ENCODE measurements at places on chromosomes 2 and 18.

GRCh38 chr2:29628862-29629261 is 292.5 kb downstream of the ALK start:
- no peak for DNase-seq

GRCh38 chr2:174553811-174554493 is 43.7 kb downstream of the WIPF1 start:
- DNase-seq, result no peak

- peak; percentile 85 for DNase-seq
These were observed 7.6 kb downstream of the CNDP1 start for GRCh38 chr18:74541703-74542555.

DNA sequence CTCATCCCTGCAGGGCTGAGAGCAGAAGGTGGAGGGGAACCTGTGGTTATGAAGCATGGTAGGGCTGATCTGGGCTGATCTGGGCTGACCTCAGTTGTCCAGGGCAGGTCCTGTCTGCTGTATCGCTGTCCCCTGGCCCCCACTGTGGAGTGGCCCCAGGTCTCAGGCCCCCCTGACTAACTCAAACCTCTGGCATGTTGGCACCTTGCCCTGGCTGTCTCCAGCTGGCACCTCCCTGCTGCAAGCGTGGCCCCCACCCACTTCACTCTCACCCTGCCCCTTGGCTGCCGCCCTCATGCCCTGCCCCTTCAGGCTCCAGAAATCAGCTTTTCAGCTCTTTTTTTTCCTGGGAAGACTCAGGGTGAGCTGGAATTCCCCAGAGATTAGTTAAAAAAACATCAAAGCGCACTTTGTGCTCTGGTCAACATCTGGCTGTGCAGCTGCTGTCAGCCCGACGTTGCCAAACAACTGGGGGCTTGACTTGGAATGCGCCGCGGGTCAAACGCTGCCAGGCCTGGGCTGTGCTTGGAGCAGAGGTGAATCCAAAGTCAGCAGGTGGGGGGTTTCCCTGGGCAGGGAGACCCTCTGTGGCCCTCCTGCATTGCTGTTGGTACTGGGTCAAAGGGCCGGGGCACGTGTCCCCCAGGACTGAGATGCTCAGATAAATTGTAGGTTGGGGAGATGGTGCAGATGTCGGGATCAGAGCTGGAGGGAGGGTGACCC is 173.8 kb upstream of the HDAC4 start:
- no peak for DNase-seq

DNA sequence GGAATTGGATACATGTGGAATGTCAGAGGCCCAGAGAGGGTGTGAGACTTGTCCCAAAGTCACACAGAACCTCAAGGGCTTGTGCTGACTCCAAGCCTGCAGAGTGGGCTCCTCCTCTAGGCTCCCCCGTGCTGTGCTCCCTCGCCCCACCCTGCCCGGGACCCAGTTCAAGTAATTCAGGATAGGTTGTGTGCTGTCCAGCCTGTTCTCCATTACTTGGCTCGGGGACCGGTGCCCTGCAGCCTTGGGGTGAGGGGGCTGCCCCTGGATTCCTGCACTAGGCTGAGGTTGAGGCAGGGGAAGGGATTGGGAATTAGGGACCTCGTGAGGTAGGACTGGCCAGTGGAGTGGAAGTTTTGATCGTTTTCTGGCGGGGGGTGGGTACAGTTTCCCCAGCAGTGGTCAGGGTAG is 2.8 kb downstream of the CTDSP1 start:
- no peak for DNase-seq

DNA sequence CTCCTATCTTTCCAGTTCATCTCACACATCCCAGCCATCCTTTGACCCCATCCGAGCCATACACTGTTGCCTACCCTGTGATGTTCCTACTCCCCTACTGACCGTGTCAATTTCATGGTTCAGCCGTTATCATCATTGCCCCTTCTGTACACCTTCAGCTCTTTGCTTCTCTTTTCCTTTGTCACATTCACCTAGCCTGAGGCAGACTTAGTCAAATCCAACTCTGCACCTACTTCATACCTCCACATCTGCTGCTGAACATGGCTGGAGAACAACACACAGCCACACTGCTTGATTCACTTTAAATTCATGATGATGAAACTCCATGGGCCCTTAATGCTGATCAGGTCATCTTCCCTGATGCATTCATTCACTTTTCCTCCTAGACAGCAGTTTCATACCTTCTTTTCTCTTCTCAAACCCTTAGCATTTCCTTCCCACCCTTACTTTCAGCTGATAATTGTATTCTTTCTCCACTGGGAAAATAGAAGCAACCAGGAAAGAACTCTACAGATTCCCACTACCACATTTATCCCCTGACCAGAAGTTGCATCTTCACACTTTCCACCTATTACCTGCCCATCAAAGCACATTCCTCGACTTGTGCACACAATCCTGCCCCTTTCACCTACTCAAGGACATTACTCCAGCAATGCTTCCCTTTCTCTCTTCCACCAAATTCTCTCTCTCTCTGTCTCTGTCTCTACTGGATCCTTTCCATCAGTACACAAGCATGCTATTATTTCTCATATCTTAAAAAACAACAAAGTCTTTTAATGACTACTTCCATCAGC is 59.6 kb downstream of the PKDCC start:
- DNase-seq, result no peak

DNA sequence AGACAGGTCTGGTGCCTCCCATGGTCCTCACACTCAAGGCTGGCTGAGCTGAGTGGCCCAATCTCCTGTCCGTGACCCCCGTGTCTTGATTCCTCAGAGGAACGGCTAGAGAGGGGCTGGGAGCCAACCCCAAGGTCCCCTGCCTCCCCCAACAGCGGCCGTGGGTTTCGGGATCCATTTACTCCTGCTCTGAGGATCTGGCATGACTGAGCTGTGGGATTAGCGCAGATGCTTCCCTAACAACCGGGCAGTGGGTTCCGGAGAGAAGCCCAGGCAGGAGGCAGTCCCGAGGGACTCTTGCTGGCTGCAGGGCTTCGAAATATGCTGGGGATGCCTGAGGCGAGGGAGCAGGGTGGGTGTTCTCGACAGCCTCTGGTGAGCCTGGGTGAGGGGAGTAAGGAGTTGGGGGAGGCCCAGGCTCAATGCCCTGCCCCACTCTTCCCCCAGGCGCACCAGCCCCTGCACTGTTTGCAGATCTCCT is 18.9 kb downstream of the GPR35 start:
- DNase-seq, result no peak

GRCh38 chr2:49948091-49948490 is 793.8 kb upstream of the FSHR start:
- no peak for DNase-seq

- peak; percentile 28 for DNase-seq
These were observed 131.5 kb downstream of the SMAD7 start for GRCh38 chr18:48819276-48819675.

- DNase-seq, result no peak
These were observed 373.2 kb downstream of the TRIB2 start for GRCh38 chr2:13089971-13090370.

DNA sequence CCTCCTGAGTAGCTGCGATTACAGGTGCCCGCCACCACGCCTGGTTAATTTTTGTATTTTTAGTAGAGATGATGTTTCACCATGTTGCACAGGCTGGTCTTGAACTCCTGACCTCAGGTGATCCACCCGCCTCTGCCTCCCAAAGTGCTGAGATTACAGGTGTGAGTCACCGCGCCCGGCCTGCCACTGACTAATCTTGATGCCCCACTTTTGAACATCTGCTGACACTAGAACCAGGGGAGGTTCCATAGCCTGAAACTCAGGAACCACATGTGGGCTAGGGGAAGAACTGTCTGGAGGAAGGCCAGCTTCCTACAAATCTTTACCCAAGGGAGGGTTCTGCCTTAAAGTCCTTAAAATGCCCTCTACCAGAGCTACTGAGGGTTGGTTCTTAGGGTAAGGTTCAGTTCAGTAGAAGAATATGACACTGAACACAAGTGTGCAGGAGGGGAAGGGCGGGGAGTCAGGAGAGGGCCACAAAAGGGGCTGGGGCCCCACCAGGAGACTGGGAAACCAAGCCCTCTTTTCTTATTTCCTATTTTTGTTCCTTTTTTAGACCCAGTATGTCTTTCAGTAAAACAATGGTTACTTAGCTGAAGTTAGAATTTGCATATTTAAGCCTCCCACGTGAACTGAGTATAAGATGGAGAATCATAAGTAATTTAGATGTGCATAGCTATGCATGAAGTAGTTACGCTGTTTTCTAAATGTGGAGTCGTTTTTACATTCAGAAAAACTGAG is 6.3 kb upstream of the RAB31 start:
- DNase-seq, result no peak

DNA sequence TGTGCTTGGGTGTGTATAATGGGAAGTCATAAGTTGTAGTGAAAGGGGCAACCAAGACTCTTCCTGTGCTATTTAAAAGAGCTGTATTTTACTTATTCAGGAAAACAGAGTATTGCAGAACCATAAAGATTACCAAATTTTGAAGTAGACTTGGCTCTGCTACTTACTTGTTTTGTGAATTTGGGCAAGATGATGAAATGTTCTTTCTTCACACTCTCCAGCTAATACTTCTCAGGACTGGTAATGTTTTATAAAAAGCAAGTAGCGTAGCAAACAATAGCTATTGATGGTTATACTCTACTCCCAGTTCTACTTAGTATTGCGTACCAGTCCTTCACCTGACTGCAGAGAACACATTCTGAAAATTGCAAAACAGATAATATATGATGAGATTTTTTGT is 374.1 kb downstream of the ARHGAP15 start:
- DNase-seq, result no peak

DNA sequence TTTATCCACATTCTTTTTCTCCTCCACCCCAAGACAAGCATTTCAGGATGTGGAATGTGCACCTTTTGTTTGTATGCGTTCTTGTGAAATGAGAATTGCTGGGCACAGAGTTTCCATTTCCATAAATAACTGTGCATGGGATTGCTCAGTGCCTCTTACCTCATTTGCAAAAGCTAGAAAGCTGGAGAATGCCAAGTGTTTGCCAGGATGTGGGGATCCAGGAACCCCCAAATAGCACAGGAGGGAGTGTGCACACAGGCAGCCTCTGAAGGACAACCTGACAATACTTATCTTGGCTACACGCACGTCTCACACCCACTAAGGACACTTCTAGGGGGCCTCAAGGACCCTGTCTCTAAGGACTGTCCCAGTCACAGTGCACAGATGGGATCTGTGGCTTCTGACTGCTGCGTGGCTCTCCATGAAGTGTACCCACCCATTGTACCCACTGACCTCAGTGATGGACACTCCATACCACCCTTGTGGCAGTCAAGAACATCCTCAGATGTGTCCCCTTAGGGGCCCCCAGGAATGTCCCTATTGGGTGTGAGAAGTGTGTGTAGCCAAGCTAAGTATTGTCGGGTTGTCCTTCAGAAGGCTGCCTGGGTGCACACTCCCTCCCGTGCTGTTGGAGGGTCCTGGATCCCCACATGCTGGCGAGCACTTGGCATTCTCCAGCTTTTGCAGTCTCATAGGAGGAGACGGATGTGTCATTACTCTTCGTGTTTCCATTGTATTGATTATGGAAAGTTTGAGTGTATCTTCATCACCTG is 38.4 kb downstream of the CAPN13 start:
- no peak for DNase-seq

- no peak for DNase-seq
These were observed 108.3 kb upstream of the MAPRE2 start for GRCh38 chr18:34932792-34933466.

DNA sequence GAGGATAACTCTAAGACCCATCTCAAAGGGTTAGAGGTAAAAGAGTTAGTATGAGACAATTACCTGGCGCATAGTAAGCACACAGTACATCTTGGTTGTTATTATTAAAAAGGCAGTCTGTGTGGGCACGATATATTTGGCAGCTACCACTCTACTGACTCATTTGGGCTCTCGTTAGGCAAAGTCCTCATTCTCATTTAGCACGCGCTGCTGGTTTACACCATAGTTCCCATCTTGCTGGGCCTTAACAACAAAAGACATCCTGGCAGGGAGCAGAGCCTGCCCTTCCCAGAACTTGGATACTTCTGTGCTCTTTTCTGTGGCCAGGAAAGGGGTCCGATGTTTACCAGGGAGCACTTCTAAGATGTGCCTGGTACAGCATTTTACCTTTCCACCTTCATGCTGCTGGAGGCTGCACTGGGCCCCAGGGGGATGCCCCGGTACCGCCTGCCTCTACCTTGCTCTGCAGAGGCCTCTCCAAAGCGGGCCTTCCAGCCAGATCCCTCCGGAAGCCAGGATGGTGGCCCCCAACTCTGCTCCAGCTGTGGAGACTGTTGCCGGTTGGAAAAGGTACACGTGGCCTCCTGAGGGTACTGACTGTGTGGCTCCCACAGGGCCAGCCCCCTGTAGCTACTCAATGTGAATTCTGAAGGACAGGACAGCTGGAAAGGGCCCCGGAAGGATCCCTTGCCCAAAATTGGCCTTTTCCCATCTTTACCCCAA is 15.0 kb downstream of the GLI2 start:
- peak; percentile 41 for DNase-seq

GRCh38 chr2:137775529-137775928 is 188.7 kb upstream of the HNMT start:
- DNase-seq, result no peak

GRCh38 chr2:176638167-176639015 is 369.1 kb downstream of the MTX2 start:
- peak; percentile 75 for DNase-seq

DNA sequence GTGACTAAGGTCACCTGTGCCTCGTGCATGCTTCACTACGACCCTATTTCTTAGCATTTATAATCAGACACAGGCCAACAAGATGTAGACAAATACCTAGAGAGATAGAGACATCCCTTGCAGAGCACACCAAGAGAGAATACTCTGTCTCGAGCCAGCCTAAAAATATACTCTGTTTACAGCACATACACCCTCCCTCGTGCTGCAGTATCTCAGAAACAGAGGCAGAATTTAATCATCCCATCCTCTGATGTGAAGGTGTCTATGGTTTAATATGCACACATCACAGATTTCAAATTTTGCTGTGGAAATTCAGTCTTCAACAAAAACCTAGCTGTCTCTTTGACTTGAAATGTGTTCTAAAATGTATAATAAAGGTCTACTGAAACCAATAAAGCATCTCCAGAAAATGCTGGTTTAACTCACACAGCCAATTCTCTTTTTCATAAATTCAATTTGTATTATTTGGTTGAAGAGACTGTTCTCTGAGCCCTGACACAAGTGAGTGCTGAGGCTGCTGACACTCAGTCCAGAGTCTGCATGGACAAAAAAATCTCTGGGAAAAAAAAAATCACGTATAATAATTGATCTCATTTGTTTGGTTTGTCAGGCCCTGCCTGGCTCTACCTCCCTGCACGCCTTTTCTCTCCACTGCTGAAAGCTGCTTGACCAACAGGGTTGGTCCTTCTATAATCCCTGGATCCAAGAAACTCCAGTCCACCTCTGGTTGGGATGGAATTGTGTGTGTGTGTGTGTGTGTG is 142.0 kb upstream of the FSHR start:
- no peak for DNase-seq

DNA sequence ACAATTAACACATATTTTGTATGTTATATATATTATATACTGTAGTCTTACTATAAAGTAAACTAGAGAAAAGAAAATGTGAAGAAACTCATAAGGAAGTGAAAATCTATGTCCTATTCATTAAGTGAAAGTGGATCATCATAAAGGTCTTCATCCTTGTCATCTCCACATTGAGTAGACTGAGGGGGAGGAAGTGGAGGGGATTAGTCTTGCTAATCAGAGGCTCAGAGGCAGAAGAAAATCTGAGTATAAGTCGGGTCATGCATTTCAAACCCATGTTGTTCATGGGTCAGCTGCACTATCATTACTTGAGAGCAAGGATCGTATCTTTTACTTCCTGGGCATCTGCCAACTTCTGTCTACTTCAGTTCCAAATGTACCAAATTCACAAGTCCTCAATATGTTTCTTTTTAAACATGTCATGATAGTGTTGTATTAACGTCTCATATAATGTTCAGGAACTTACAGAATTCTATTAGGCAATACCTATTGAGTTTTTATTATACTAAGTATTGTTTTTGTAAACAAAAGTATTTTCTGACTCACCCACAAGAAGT is 208.9 kb upstream of the BOD1L2 start:
- DNase-seq, result no peak

Measured in head of caudate nucleus (tissue), 42 donors.